SK-N-DZ (cell line): ENCODE measurements at places on chromosomes 12 and 14.

DNA sequence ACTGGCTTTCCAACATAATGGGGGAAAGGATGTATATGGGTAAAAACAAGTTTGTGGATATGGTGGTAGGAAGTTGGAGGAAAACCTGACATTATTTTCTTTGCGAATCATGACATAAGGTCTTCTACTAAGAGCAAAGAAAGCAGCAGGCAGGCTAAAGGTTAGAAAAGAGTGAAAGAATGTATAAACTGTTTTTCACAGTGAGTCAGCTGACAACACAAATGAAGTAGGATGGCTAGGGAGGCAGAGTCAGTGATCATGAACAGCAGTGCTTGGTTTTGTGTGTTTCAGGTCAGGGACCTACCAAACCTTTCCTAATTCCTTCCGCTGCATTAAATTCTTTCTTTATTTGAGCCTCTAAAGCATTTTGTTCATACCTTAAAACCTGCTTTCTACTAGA is 46.3 kb upstream of the CATSPERB start:
- no peak for DNase-seq

DNA sequence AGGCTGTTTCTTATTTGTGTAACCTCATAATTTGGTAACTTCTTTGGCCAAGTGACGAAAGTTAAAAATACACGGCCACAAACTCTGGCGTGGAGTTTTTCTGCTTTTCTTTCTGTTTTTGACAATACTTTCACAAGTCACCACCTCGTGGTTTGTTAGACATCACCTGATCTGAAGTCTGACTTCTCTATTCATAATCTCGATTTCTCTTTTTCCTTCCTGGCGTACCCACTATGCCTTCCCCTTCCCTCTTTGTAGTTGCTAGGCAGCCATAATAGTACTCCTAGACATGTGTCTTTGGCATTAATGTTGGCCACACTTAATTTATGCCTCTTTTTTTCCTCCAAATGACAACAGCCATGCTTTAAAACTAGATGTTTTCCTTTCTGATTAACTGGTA is 97.6 kb downstream of the POLR3B start:
- DNase-seq, result no peak

DNA sequence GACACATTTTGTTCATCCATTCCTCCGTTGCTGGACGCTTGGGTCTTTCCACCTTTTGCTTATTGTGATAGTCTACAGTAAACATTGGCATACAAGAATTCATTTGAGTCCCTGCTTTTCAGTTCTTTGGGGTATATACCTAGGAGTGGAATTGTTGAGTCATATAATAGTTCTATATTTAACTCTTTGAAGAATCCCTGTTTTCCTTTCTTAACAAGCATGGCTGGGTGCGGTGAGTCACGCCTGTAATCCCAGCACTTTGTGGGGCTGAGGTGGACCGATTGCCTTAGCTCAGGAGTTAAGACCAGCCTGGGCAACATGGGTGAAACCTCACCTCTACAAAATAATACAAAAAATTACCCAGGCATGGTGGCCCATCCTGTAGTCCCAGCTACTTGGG is 75.4 kb downstream of the CCDC92 start:
- no peak for DNase-seq

GRCh38 chr12:16034136-16034817 is 123.1 kb downstream of the DERA start:
- DNase-seq, result no peak

DNA sequence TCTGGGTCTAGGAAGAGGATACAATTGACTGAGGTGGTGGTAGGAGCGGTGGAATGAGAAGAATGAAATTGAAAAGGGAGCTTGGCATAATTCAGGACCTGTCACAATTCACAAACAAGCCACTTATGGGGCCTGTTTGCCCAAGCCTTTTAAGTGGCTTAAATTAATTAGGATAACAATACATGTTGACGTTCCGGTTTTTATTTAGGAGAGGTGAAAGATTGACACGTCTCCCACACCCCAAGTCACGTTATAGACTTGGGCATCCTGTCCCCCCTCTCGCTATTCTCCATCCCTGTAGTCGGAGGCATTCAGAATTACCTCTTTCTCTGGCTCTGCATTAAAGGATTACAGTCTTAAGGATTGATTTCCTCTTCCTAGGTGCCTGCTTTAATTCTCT is 954 bp upstream of the CALCOCO1 start:
- no peak for DNase-seq

GRCh38 chr12:94898388-94898787 is 105.1 kb downstream of the NDUFA12 start:
- DNase-seq, result no peak

- no peak for DNase-seq
Measured at GRCh38 chr14:68779761-68780323, 13.0 kb downstream of the ZFP36L1 start.

GRCh38 chr12:85130646-85131045 is 94.5 kb downstream of the LRRIQ1 start:
- no peak for DNase-seq

GRCh38 chr12:11668611-11669010 is 19.1 kb downstream of the ETV6 start:
- no peak for DNase-seq

DNA sequence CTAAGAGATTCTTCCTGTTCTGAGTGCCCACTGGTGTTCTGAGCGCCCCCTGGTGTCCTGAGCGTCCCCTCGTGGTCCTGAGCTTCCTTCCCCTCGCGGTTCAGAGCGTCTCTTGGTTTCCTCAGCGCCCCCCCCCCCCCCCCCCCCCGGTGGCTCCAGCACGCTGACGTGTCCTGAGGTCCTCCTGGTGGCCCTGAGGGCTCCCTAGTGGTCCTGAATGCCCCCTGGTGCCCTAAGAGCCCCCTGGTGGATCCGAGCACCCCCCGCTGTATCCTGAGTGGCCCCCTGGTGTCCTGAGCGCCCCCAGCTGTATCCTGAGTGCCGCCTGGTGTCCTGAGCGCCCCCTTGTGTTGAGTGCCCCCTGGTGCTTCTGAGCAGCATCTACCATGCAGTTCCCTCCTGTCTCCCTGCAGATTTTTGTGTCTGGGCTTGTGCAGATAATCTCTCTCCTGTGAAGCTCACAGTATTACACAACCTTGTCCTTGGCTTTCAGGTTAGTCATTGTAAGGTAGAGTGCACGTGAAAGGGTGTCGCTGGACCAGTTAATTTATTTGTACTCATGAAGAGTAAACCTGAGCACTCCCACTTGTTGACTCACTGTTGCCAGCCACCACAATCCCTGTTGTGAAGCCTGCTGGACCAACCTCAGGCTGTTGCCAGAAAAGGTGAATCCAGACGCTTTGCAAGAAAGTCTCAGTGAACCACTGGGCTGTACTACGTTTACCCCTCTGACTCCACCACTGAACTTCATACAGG is 1168.4 kb downstream of the TMEM121 start:
- no peak for DNase-seq

DNA sequence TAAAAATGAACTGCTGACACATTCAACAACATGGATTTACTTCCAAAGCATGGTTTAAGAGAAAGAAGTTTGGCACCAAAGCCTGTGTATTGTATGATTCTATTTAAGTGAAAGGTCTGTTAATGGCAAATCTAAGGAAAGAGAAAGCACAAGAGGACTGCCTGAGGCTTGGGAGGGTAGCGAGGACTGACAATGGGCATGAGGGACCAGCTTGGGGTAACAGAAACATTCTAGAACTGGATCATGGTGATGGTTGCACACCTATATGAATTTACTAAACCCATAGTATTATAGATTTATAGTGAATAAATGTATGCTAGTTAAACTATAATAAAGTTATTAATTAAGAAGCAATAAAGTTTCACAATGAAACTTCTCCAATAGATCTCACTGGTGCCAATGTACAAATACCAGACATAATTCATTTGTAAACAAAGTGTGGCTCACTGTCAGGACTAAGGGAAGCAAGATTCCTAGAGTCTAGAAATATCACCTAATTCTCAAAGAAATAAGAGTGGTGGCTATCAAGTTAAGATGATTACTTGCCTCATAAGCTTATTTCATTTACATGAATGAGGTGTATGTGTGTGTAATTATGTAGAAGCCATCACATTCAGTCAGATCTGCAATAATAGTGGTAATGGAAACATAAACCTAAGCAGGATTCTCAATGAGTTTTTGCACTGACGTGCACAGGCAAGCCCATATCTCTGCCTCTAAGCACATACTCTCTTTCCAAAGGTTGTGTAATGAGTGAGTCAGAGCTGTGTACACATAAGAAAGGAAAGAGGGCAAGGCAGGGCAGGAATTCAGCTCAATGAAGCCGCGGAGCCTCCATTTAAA is 353.4 kb downstream of the KCNH5 start:
- DNase-seq, result no peak

DNA sequence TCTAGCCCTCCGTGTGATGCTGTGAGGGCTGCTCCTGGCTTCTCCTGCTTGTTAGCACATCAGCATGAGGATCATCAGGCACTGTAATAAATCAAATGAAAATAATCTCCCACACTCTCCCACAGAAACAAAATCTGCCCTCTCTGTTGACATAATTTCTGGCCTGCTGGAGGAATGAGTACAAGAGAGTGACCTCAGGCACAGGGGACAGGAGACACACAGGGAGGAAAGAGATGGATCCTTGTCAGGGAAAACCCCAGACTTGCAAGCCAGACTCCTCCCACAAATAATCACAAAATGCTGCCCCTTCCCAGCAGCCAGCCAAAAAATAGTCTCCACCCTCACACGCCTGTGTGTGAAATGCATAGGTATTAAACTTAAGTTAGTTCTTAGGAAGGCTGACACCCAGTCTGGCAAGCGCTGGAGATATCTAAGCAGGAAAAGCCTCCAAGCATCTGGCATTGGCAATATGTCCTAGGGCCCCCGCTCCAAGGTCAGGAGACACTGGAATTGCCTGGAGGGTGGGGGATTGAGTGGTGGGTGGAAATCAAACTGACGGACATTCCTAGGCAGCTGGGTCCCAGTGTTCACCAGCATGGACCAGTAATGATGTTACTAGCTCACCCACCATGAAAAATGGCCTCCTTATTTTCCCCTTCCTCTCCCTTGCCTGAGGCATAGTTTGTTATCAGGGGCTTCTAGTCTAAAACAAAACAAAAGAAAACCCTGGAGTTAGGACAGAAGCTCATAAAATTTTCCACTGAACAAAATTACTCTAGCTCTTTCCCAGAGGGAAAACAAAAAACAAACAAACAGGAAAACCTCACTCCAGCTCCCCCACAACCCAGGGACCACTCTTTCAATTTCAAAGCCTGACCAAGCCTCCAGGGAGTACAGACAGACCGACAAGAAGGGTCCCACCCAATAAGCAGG is 22.0 kb downstream of the SMUG1 start:
- no peak for DNase-seq

DNA sequence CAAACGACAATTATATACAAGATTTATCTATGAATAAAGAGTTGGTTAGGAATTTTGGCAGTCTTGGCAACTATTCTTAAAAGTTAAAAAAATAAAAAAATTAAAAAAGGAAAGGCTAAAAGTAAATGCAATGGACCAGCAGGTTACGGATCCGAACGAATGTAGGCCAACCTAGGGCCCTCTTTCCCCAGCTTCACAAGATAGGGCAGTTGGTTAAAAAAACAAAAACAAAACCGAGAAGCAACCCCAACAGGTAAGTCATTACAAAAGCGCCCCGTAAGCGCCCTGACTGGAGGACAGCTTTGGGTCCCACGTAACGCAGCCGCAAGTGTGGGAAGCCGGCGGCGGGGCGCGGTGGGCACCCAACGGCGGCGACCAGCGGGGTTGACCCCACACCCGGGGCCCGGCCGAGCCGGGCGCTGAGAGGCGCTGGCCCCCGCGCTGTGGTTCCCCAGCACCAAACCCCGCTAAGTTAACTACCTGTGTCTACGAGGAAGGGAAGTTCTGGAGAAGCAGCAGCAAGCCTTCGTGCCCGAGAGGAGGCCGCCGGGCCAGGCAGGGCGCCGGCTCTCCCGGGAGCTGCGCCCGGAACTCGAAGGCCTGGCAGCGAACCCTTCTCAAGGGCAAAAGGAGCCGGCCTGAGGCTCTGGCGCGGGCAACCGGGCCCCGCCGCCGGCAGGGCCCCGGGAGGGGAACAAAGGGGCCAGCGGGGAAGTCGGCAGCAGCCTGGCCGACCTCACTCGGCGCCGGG is 882 bp downstream of the HECTD1 start:
- peak; percentile 37 for DNase-seq

DNA sequence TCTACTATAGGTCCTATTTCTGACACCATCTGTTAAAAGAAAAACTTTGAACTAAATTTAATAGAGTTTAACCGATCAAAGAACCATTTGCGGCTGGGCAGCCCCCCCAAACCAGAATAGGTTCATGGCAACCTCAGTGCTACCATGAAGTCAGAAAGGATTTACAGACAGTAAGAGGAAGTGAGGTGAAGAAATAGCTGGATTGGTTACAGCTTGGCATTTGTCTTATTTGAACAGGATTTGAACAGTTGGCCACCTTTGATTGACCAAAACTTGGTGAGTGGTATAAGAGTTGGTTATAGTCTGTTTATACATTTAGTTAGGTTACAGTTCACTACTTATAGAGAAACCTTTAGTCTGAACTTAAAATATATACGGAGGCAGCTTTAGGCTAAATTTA is 88.9 kb downstream of the TXNDC16 start:
- no peak for DNase-seq

DNA sequence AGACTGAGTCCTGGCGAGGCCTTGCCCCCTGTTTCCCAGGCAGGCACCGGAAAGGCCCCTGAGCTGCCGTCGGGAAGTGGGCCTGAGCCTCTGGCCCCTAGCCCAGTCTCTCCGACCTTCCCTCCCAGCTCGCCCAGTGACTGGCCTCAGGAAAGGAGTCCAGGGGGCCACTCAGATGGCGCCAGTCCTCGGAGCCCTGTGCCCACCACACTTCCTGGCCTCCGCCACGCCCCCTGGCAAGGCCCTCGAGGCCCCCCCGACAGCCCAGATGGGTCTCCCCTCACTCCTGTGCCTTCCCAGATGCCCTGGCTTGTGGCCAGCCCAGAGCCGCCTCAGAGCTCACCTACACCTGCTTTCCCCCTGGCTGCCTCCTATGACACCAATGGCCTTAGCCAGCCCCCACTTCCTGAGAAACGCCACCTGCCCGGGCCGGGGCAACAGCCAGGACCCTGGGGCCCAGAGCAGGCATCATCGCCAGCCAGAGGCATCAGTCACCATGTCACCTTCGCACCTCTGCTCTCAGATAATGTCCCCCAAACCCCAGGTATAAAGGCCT is 10.9 kb downstream of the TNS2 start:
- no peak for DNase-seq

- DNase-seq, result no peak
Measured at GRCh38 chr14:74504412-74504811, 10.8 kb downstream of the ISCA2 start.

DNA sequence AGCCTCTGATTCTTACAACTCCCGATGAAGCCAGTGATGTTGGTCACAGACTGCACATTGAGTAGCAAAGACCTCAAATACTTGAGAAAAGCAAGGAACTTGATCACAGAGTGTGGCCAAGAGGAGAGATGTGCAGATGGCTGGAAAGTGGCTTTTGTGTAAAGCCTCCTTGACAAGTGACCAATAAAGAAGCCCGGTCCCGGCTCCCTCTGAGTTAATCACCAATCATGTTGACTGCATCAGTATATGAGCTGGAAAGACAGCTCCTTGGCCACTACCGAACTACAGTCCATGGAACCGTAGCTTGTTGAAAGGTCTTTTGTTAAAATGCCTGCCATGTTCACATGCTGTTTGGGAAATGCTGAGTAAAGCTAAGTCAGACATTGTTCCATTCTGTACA is 23.7 kb upstream of the SERPINA6 start:
- no peak for DNase-seq

GRCh38 chr14:99753225-99754140 is 39.7 kb upstream of the EML1 start:
- DNase-seq, result no peak
